ENCODE measurements at places on chromosomes 12 and 14.

DNA sequence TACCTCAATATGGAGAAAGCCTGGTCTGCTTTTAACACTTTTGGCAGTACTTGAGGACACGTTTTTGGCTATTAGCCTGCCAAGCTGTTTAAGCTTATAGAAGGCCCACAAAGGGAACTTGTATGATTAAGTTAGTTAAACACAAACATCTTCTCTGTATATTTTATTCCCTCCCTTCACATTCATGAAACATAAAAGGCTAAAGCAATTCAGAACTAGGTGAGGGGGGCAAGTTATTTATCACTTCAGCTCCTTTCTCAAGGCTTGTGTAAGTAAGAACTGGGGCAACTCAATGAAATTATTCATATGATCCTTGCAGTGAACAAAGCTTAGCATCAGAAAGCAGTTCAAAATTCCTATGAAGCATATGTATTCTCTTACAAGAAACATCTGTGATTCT lies 7.5 kb downstream of the PRICKLE1 start:
- H3K4me1 ChIP-seq = peaks cover 78% of the 10 kb centered on the region
- no peaks in the 10 kb centered on the region for H3K27me3 ChIP-seq
- no peak overlapping the region for H3K4me3 ChIP-seq
- H3K36me3 ChIP-seq = no peaks in the 10 kb centered on the region

DNA sequence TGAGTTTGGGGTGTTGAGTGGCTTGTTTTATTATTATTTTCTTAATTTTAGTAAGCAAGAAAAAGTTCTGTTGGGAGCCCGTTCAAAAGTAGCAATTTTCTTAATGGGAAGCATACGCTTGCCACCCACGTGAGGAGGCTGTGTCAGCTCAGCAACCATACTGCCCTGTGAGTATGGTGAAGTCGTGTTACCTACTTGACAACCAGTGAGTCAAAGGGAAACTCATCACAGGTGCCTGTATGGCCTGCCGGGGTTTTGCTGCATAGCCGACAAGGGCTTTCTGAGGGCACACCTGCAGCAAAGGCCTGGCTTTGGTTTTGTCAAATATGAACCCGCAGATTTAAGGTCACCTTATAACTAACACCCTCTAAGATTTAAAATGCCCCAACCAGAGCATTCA lies 31.1 kb downstream of the PITPNM2 start:
- H3K4me1 ChIP-seq = peaks cover 21% of the 10 kb centered on the region
- no peak overlapping the region for H3K27ac ChIP-seq
- H3K4me3 ChIP-seq = no peak overlapping the region
- H3K36me3 ChIP-seq = no peaks in the 10 kb centered on the region
- no peaks in the 10 kb centered on the region for H3K27me3 ChIP-seq

GRCh38 chr12:124829008-124829707 lies 34.5 kb downstream of the SCARB1 start:
- H3K27me3 ChIP-seq = no peaks in the 10 kb centered on the region
- H3K27ac ChIP-seq = no peak overlapping the region
- H3K36me3 ChIP-seq = no peaks in the 10 kb centered on the region
- H3K4me3 ChIP-seq = no peak overlapping the region

DNA sequence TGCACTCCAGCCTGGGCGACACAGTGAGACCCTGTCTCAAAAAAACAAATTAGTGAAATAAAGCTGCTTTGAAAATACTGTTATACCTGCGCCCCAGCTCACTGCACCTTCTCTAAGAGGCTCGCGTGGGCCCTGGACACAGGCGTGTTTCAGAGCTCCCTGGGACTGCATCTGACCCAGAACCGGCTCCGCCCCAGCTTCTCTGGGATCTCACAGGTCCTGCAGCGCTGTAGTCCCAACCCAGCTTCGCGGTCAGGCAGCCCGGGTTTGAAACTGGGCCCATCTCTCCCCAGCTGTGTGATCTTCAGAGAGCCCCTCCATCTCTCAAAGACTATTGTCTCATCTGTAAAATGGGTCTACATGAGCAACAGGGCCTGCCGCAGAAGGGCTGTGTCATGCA lies 7.5 kb downstream of the RIMBP2 start:
- H3K4me3 ChIP-seq = no peak overlapping the region
- H3K27ac ChIP-seq = no peak overlapping the region
- H3K4me1 ChIP-seq = no peaks in the 10 kb centered on the region
- H3K36me3 ChIP-seq = no peaks in the 10 kb centered on the region

DNA sequence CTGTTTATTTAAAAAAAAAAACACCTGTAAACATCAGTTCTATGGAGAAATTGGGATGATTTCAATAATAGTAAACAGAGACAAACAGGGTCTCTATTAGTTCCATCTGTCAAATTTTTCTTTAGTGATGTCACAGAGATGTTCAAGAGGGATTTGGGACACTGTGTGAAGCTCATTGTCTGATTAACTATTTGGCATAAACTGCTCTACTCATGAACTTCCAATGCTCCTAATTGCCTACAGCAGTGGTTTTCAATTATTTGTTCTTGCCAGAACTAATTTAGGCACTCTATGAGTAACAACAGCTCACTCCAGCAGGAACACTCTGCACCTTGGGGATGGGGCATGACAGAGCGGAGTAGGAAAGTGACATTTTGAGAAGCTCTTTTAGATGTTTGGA lies 250.1 kb upstream of the PRKD1 start:
- no peaks in the 10 kb centered on the region for H3K27me3 ChIP-seq
- H3K36me3 ChIP-seq = no peaks in the 10 kb centered on the region
- H3K4me1 ChIP-seq = no peaks in the 10 kb centered on the region
- H3K4me3 ChIP-seq = no peak overlapping the region

- no peaks in the 10 kb centered on the region for H3K36me3 ChIP-seq
- no peak overlapping the region for H3K27ac ChIP-seq
- no peak overlapping the region for H3K4me3 ChIP-seq
- no peaks in the 10 kb centered on the region for H3K27me3 ChIP-seq
- ATAC-seq = no peak
Observed at GRCh38 chr12:105418821-105419291, 88.4 kb downstream of the C12orf75 start.

DNA sequence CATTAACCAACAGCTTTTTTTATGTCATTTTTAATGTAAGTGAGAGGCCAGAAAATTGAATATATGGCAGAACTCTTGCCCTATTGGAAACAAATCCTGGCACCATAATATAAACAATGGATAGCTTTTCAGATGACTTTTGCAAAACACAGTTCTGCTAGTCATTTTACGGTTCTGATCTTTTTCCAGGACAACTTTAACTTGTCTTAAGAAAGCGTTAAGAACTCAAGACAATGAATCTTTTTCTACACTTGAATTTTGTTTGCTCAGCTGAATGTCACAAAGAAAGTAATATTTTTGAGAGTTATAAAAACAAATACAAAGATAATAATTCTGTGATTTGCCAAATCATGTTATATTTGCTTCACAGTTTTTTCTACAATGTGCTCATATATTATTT lies 13.2 kb downstream of the KERA start:
- no peak overlapping the region for H3K4me3 ChIP-seq
- no peak overlapping the region for H3K27ac ChIP-seq
- ATAC-seq = no peak

DNA sequence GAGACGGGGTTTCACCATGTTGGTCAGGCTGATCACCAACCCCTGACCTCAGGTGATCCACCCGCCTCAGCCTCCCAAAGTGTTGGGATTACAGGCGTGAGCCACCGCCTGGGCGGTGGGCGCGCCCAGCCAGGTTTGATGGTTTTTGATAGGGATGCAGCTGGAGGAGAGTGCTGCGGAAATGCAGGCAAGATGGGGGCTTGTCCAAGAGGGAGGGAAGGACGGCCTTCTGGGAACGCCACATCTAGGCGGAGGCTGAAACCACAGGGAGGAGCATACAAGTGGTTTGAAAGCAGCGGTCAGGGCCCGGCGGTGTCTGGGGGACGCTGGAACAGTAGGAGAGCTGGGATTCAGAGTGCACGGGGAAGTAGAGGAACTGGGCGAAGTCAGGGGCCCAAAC lies 134.6 kb downstream of the VRK1 start:
- H3K36me3 ChIP-seq = no peaks in the 10 kb centered on the region
- H3K4me3 ChIP-seq = no peak overlapping the region
- no peaks in the 10 kb centered on the region for H3K4me1 ChIP-seq
- no peak for ATAC-seq
- H3K27ac ChIP-seq = no peak overlapping the region

DNA sequence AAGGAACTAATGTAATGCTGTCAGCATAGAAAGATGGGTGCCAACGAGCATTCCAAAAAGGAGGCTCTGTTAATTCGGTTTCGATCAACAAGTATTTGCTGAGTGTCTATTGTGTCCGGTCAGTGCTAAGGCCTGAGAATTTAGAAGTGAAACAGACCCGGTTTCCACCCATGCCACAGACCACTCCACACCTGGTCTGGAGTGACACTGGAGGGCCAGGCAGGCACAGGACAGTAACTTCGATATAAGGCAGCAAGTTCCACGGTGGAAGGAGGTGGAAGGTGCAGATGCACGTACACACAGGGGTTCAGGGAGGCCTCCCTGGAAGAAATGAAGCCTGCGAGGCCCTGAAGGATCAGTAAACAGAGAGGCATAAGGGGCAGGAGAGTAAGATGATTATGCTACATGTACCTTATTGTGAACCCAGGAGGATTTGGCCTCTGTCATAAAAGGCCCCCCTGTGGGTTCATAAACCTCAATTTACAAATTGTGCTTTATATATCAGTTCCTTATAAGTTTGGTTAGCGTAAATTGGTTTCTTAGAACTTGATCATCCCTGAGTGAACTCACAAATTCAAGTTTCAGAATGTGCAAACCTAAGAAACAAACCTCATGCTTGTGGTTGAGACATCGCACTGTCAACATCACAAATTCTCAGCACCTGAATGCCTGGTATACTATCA lies 25.9 kb downstream of the SSH1 start:
- H3K4me1 ChIP-seq = peaks cover 10% of the 10 kb centered on the region
- no peak overlapping the region for H3K4me3 ChIP-seq
- H3K36me3 ChIP-seq = no peaks in the 10 kb centered on the region
- no peak for ATAC-seq
- H3K27me3 ChIP-seq = no peaks in the 10 kb centered on the region

- H3K4me3 ChIP-seq = no peak overlapping the region
- no peak overlapping the region for H3K27ac ChIP-seq
- peaks cover 18% of the 10 kb centered on the region for H3K27me3 ChIP-seq
- H3K4me1 ChIP-seq = no peaks in the 10 kb centered on the region
- no peaks in the 10 kb centered on the region for H3K36me3 ChIP-seq
- no peak for ATAC-seq
Observed at GRCh38 chr12:106914796-106915634, 40.7 kb upstream of the TMEM263 start.

GRCh38 chr14:101400830-101401229 lies 160.5 kb upstream of the DIO3 start:
- H3K4me1 ChIP-seq = no peaks in the 10 kb centered on the region
- no peak overlapping the region for H3K27ac ChIP-seq
- peaks cover 24% of the 10 kb centered on the region for H3K27me3 ChIP-seq
- ATAC-seq = no peak
- no peaks in the 10 kb centered on the region for H3K36me3 ChIP-seq
- no peak overlapping the region for H3K4me3 ChIP-seq

DNA sequence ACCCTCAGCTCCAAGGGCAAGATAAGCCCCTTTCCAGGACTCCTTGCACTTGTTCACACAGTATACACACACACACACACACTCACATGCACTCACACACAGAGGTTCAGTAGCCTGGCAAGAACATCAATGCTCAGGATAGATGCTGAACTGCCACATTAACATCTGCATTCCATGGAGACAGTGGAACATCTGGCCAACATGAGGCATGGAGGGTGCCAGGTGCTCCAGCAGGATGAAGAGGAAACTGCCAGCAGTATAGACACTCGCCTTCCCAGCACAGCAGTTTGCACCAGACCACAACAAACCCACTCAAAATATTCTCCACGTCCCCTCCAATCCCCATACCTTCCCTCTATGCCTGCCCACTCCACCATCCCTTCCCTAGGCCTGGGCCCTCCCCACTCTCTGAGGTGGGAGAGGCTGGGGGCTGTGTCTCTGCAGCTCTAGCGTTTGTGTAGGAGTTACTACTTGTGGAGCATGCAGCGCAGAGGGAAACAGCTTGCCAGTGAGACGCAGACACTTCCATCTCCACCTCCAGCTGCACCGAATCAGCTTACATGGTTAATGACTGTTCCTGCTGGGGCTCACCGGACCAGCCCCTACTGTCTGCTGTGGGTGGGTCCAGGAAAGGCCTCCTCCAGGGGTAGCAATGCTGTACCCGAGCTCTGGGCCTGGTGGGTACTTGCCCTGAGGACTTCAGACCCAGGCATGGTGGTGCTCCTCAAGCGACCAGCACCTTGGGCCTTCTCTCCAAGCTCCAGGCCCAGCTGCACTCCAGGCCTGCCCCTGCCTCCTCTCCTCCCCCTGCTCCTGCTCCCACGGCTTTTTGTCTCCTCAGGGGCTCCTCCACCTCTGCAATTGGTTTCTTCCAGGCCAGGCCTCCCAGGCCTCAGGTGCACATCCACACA lies 18.6 kb upstream of the PLEKHG3 start:
- no peaks in the 10 kb centered on the region for H3K36me3 ChIP-seq
- peaks cover 10% of the 10 kb centered on the region for H3K4me1 ChIP-seq
- H3K4me3 ChIP-seq = no peak overlapping the region
- no peak for ATAC-seq
- no peak overlapping the region for H3K27ac ChIP-seq
- H3K27me3 ChIP-seq = no peaks in the 10 kb centered on the region

DNA sequence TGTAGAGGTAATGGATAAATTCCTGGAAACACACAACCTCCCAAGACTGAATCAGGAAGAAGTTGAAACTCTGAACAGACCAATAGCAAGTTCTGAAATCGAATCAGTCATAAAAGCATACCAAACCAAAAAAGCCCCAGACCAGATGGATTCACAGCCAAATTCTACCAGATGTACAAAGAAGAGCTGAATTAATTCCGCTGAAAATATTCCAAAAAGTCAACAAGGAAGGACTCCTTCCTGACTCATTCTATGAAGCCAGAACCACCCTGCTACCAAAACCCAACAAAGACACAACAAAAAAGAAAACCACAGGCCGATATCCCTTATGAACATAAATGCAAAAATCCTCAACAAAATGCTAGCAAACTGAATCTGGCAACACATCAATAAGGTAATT lies 81.5 kb downstream of the SLC38A4 start:
- no peak overlapping the region for H3K27ac ChIP-seq
- no peak for ATAC-seq
- no peaks in the 10 kb centered on the region for H3K27me3 ChIP-seq
- H3K4me3 ChIP-seq = no peak overlapping the region
- H3K4me1 ChIP-seq = no peaks in the 10 kb centered on the region

DNA sequence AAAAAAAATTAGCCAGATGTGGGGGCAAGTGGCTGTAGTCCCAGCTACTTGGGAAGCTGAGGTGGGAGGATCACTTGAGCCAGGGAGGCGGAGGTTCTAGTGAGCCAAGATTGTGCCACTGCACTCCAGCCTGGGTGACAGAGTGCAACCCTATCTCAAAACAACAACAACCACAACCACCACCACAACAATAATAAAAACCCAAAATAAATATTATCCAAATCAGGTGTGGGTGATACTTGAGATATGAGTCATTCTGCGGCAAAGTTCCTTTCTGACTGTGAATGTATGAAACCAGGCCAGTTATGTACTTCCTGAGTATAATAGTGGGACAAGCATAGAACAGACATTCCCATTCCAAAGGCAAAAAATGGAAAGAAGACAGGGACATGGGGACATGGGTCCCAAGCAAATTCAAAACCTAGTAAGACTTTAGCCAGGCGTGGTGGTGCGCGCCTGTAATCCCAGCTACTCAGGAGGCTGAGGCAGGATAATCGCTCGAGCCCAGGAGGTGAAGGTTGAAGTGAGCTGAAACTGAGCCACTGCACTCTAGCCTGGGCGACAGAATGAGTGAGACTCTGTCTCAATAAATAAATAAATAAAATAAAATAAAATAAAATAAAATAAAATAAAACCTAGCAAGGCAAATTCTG lies 9.7 kb upstream of the ERC1 start:
- peaks cover 2% of the 10 kb centered on the region for H3K36me3 ChIP-seq
- H3K4me1 ChIP-seq = no peaks in the 10 kb centered on the region
- no peak overlapping the region for H3K4me3 ChIP-seq
- no peak for ATAC-seq
